ENCODE measurements at places on chromosomes 7 and 10.

DNA sequence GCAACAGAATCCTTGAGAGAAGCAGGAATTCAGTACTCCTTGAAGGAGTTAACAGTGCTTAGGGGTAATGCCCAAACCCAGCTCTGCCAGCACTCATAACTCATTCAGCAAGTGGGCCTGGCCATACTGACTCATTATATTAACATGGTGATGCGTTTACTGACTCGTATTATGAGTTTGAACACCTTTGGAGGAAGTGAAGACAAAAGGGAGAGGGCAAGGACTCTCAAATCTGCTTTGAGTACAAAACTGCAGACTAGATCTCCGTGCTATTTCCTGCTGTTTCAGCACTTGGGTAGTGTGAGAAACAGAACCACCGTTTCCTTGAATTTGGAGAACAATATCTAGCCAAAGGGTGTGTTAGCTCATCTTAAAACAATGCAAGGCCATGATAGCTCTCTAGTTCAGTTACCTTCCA is 30.8 kb downstream of the SLC16A9 start:
- no peak for DNase-seq

DNA sequence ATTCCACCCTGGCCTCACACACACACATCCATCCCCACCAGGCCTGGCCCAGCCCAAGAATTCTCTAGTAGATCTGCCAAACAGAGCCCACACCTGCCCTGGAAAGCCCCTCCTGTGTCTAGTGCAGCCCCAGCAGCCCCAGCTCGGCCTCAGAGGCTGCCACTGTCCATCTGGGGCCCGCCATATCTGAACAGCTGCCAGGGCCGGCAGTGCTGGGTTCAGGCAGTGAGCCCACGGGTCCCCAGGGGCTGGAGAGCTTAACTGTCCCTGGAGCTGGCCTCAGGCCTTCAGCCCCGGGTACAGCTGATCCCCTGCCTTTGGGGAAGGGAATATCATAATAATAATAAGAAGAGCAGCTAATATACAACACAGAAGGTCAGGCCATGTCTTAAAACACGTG is 574 bp downstream of the MYL10 start:
- DNase-seq, result no peak

GRCh38 chr7:154968336-154969001 is 34.5 kb downstream of the PAXIP1 start:
- DNase-seq, result no peak

DNA sequence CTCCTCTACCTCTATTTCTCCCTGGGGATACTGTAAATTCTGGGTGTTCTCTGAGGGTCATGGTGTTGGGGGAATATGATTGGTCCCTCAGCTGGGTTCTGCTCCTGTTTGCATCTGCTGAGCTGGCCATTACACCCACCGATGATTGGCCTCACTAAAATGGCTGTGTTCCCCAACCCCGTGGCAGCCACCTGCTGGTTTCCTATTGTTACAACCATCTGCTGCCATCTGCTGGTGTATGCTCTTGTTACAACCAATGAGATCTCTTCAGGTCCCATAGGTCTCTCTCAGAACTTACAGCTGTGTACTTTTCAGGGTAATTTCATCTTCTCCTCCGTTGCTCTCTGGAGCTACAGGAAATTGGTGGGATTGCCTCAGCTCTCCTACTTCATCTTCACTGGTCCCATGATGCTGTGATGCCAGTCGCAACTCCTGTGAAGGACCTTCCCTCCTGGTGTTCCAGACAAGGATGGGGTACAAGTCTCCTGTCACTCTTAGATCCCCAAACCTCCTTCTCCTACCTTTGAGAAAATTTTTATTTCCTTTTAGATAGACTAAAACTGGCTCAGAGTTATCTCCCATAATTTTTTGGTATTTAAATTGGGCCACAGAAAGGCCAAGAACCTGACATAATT is 303.5 kb upstream of the SMIM30 start:
- DNase-seq, result peak; percentile 81

GRCh38 chr7:101099969-101100781 is 14.9 kb downstream of the TRIM56 start:
- DNase-seq, result peak; percentile 100

DNA sequence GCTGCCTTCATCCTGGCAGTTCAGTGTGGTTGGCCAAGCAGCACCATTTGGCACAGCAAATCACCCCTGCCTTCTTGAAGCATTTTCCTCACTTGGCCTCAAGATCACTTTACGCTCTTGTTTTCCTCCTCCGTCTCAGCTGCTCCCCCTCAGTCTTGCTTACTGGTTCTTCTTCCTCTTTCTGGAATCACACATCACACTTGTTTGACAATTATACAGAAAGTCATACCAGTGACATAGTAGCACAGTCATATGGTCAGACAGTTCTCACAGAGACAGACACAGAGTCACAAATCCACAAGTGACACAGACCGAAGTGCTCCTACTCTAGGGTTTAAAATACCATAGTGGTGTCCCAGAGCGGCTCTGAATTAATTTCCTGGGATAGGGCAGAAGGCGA is 43.8 kb upstream of the ARL4A start:
- no peak for DNase-seq

GRCh38 chr7:135200821-135201331 is 10.4 kb downstream of the WDR91 start:
- DNase-seq, result no peak

Measured in HCEC 1CT (cell line).